ENCODE measurements at places on chromosomes 1 and 21.

GRCh38 chr1:89332461-89332860 is 31.4 kb upstream of the GBP6 start:
- no peak for DNase-seq

- no peak for DNase-seq
Measured at GRCh38 chr1:206001476-206001888, 1.7 kb downstream of the RAB7B start.

DNA sequence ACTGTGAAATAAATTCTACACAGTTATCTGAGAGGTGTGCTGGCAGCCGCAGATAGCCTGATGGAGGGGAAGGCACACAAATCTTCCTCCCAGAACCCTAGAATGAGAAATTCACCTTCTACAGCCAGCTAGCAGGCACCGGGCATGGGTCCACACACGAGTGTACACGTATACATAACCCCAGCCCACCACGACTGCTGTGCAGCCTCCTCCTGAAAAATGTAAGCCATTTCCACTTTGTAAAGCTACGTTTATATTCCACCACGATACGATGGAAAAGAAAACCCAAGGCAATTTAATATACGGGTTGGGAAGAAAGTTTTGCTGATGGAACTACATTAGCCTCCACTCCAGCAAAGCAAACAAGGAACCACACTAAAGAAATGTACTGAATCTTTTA is 1.8 kb downstream of the BTG3 start:
- peak; percentile 8 for DNase-seq

GRCh38 chr21:28982637-28983036 is 10.0 kb downstream of the LTN1 start:
- DNase-seq = no peak

- DNase-seq = no peak
Measured at GRCh38 chr1:31786366-31787060, 22.4 kb upstream of the ADGRB2 start.

DNA sequence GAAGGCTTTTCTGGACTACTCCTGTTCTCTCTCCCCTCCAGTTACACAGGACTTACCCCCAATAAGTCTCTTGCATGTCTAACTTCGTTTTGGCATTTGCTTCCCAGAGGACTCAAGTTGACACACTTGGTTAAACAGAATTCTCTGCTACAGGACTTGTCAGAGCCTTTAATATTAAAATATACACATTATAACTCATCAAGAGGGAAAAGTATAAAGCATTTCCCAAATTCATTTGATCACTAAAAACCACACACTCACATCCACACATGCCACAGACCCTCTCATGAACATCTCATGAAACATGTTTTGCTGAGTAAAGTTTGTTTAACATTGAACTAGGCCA is 8.7 kb upstream of the CAPN2 start:
- no peak for DNase-seq

GRCh38 chr1:57423135-57423655 is 665 bp downstream of the DAB1 start:
- no peak for DNase-seq

DNA sequence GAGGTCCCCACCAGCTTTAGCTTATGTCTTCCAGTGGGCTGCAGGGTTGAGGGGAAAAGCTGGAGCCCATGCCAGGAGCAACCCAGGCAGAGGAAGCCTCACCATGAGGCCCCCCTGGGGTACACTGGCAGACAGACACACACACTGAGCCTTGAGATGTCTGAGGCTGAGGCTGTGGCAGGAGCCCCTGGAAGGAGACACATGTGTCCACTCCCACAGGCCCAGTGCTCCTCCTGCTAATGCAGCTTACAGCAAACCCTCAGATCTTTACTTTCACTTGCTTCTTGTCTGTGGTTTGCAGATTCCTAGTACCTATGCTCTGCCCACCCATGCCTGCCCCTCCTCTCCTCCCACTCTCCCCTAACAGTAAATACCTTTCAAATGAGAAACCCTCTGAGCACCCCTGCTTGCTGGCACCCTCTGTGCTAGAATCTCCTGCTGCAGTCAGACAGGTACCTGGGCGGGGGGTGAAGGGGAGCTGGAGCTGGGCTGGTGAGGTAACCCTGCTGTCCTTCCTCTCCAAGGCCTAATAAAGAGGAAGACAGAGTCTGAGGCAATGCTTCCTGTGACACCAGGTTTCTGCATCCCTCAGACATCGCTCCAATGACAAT is 63.4 kb upstream of the NEK2 start:
- DNase-seq = no peak

GRCh38 chr1:227889863-227890405 is 57.8 kb downstream of the WNT9A start:
- DNase-seq = no peak

DNA sequence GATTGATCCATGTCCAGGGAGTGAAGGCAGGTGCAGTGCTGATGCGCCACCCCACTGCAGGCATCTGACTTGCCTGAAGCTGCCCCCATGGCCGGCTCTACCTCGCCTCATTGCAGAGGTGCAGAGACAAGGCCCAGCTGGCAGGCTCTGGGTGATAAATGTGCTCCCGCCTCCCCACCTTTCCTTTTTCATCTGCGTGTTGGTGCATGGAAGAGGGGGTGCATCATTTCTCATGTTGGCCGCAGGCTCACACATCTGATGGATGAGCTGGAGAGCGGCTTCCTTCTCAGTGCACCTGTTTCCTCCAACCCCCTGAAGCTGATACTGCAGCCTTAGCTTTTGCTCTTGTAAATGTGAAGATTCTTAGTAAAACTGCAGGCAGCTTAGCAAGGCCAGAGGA is 306.0 kb upstream of the KAZN start:
- no peak for DNase-seq

- DNase-seq = peak; percentile 15
Measured at GRCh38 chr1:205907794-205908193, 35.5 kb downstream of the SLC26A9 start.

GRCh38 chr21:24781146-24781545 is 826.1 kb downstream of the MRPL39 start:
- DNase-seq = no peak

- no peak for DNase-seq
Measured at GRCh38 chr1:94992161-94992560, 65.3 kb upstream of the CNN3 start.

DNA sequence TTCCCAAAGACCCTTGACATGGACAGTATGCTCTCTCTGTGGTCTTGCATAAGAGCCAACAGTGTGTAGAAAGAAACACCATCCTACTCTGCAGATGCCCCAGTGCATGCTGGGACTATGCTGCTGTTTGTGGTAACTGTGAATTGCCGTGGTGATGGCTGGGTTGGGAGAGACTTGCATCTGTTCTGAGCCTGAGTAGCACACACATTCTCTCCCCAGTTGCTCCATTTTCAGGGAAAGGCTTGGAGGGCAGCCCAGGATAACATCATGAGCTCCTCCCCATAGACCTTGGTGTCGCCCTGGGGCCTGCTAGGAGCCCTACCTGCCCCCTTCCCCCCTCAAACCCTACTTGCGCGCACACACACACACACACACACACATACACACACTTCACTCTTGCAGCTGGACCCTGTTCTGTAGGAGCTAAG is 120.9 kb upstream of the IPO9 start:
- peak; percentile 31 for DNase-seq

DNA sequence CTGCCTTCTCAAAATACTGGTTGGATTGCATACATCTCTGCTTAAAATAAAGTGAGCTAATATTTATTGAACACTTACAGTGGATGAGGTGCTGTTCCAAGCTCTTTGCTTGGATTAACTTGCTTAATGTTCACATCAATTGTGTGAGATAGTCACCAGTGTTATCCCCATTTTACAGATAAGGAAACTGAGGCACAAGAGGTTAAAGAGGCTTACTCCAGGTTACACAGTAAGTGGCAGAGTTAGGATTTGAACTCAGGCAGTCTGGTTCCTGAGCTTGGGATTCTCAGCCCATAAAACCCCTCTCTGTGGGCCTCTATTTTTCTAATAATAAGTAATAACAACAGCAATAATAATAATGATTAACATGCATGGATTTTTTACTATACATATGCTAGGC is 13.6 kb upstream of the FAAH start:
- DNase-seq = no peak

DNA sequence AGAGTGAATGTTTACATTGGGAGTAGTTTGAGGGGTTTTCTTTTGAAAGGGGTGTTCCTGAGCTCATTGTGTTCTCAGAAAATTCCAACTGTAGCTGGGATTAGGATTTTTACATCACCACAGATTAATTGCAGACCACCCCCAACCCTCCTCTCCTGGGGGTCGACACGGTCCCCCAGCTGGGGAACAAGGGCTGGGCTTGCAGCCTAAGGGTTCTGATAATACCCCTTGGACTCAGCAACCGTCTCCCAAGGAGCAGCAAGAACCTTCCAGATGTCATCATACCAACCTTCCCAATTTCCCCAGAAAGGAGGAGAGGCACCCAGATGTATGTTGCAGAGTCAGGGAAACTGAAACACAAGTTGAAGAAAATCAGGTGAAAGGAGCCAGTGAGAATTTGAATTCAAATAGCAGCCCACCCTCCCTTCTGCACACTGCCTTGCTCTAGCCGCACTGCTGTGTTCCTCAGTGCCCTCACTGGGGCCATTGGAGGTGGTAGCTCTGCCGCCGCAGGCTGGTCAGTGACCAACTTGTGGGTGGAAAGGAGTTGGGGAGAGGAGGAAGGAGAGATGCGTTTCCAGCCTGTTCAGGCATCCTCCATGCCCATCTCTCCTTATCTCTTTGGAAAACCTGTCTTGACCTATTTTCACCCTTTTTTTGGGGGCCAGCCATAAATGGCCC is 14.7 kb upstream of the IGFN1 start:
- DNase-seq = no peak

GRCh38 chr1:55886856-55887712 is 671.9 kb upstream of the USP24 start:
- no peak for DNase-seq

DNA sequence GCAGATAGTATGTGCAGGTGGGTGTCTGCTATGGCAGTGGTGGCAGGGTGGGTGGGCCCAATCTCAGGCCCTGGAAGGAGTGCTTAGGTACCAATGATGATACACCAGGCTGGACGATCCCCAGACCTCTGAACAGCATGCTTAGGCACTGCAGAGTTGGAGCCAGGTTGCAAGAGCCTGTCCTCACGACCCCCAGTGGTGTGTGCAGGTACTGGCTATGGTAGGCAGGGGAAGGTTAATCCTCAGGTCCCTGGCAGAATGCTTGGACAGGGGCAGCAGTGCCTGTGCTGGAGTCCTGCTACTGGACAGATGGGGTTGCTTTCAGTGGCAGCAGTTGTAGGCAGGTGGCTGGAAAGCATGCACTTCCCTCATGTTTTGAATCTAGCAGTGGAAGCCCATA is 100.5 kb upstream of the NEK7 start:
- DNase-seq = peak; percentile 46

DNA sequence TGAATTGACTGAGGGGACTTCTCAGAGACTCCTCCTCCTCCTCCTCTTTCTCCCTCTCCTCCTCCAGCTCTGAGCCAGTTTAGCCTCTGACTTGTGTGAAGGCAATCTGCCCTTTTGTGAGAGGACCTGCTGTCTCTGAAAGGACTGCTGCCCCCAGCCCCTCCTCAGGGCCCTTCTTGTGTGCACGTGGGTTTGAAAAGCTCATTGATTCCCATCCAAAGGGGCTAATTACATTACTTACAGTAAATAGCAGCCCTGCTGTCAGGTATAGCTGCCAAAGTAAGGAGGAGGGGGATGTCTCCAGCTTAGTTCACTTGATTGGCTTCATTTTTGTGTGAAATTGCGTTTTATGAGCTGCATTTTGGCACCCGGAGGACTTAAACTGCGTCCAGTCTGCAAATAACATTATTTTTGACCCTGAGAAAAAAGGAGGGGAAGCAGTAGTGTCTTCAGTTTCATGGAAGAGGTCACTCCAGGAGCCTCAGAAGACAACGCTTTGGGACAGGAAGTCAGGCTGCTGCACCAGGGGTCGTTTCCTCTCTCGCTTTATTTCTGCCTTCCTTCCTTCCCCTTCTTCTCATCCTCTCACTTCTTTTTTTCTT is 1.8 kb upstream of the LHX9 start:
- DNase-seq = no peak

GRCh38 chr1:192817246-192817645 is 8.4 kb downstream of the RGS2 start:
- no peak for DNase-seq
